GM04503 (cell line): ENCODE measurements at places on chromosomes 4 and X.

DNA sequence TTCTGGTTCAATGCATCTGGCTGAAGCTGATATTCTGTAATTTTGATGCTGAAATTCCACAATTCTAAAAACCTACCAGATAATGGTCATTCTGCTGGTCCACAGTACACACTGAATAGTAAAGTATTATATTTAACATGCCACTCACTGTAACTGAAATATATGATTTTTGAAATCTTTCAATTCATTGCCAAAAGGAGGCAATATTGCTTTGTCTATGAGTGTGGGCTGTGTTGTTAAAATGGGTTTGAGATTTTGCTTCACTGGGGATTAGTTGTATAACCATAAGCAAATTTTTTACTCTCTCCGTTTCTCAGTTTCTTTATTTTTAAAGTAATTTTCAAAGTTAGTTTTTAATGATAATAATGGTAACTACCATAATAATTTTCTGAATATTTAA lies 1404.1 kb upstream of the IGFBP7 start:
- no peak for DNase-seq

- no peak for DNase-seq
Measured at GRCh38 chrX:69148946-69149345, 16.3 kb downstream of the PJA1 start.

- no peak for DNase-seq
Measured at GRCh38 chr4:158316264-158316663, 106.0 kb downstream of the TMEM144 start.

DNA sequence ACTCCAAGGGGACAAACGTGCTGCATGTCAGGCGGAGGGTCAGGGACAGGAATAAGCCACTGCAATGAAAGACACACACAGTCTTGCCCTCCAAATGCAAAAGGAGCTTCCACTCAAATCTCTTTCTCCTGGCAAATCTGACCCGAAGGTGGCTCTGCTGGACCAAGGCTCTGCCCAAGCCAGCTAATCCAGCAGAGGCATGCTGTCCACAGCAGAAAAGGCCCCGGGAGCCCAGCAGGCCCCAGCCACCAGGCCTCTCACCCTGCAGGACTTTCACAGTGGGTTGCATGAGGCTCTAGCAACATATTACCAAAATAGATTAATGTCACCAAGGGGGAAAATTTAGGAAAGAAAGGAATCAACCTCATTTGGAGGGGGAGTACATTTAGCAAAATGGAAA lies 628.6 kb downstream of the BCOR start:
- DNase-seq, result no peak

DNA sequence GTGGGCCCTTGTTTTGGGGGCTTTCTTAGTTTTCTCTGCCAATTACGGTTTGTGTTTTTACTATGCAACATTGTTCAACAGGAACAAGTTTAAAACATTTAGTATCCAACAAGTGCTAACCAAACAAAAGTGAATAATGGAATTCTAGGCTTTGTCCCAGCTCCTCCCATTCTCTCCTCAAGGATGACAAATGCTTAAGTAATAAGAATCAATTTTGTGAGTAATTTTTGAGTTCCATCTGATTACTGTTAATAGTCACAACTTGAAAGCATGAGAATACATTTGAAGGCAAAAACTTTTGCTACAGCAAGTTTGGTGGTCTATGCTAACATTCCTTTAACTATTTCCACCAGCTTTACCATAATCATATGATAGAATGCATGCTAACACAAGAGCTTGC lies 78.1 kb upstream of the HPGD start:
- no peak for DNase-seq

DNA sequence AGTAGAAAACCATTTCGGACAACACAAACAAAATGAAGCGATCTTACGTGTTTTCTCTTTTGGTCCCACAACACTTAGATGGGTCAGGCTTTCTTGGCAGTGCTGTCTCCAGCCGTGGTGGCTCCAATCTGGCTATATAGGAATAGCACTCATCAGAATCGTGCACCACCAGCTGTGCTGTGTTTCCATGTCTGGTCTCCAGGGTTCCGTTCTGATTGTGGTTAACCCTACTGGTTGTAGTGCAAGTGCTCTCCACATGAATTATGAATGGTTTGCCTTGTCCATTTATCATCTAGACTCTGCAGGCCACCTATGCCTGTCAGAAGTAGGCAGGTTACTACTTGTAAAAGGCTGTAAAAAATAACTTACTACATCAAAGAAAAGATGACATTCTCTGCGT lies 536.3 kb downstream of the IQCM start:
- no peak for DNase-seq

DNA sequence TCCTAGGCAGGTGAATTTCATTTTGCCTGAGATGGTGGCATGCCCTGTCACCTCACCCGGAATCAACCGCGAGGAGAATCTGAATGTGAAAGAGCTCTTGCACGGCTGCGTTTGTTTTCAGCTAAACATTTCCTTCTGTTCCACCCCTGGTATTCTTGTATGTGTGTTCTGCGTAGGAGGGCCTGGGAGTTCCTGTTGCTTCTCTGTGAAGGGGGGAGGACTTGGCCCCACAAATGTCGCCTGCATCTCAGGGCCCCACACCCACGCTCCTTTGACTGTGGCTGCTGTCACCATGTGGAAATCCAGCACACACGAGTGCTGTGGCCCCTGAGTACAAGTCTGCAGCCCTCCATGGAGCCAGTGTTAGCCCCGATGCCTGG lies 45.8 kb upstream of the CLCN4 start:
- no peak for DNase-seq

DNA sequence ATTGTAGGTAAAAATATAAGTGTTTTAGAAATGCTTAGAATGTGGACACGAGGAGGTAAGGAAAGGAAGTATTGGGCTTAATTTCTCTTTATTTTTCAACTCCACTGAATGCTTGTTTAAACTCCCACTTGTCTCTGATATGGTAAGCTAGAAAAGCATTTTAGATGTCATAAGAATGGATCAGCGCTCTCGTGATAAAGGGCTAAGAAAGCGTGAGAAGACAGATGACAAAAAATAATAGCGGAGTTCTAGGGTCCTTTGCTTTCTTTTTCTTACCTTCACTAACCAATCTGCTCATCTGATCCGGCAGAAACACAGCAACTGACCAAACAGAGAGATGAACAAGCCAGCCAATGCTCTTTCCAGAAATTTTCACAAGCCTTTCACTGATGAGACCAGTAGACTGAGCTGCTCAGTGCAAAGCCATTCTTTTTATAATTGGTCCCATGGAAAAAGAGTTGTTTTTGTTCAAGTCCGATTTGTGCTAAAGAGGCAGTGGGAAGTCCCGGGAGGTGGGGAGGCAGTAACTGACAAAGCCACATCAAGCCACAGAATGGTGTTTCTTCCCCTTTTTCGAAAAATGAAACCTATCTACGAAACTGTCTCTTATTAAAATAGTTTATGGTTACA lies at the start of gene TASL:
TASL (minus strand) TSS at position 405 of the 630 bp plus-strand sequence. CDS start 17,411 bp downstream, outside the sequence.
- DNase-seq, result no peak

- DNase-seq, result no peak
Measured at GRCh38 chrX:49725923-49726904, 30.4 kb upstream of the PAGE1 start.

DNA sequence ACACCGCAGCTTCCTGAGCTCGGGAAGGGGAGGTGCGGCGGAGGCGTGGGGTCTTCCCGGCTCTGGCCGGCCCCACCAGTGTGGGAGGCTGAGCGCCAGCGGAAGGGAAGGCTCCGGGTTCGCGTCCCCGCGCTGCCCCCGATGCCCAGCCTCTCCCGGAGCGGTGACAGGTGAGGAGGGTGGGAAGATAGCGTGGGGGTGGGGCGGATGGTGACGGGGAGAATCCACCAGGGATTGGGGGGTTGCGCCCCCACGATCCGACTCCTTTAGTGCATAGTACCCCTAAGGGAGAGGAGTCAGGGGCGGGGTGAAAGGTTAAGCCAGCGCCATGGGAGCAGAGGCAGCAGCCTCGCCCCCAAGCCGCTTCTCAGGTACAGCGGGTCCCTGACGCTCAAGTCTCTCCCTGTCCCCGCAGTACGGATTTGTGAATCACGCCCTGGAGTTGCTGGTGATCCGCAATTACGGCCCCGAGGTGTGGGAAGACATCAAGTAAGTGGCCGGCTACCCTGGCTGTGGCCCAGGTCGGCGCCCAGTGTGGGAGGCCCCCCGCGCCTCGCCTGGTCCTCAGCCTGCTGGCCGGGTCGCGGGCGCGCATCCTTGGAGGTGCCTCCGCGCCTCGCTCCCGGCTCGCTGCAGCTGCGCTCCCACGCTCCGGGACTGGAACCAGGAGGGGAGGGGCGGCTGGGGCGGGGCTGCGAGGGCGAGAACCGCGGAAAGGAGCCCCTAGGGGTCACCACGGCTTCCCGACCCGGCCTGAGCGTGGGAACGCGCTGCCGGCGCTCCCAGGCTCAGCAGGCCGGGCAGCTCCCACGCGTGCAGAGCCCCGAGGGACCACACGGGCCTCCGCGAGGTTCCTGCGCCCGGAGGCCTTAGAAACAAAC lies 791 bp downstream of the GUCY1B1 start:
- no peak for DNase-seq

DNA sequence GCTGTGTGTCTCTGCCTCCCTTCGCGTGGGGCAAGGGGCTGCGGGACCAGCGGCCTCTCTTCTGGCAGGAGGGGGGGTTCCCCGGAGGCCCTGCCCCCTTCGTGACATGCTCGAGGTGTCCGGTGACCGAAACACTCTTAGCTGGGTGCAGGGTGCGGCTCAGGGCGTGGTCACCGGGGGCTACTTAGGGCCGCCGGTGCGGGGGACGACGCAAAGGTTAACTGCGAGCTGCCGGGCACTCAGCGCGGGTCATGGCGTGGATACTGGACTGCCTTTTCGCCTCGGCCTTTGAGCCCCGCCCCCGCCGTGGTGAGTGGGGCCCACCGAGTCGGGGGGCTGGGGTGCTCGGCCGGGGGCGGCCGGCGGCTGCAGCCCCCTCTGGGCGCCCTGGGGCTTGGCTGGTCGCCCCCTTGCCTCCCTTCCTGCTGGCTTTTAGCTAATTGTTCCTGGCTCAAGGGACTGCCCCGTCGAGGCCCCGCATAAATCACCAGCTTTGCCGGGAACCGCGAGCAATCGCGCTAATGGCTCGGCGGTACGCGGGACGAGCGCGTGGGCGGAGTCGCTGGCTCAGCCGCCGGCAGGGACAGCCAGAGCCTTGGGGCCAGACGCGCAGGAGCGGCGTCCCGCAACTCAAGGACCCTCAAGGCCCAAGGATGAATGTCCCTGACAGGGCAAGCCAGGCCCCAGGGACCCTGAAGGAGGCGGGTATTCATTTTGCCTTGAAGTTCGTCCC lies at the start of gene ARHGAP36:
ARHGAP36 (plus strand) TSS at position 211 of the 733 bp plus-strand sequence. CDS start 23,320 bp downstream, outside the sequence.
- DNase-seq, result no peak

DNA sequence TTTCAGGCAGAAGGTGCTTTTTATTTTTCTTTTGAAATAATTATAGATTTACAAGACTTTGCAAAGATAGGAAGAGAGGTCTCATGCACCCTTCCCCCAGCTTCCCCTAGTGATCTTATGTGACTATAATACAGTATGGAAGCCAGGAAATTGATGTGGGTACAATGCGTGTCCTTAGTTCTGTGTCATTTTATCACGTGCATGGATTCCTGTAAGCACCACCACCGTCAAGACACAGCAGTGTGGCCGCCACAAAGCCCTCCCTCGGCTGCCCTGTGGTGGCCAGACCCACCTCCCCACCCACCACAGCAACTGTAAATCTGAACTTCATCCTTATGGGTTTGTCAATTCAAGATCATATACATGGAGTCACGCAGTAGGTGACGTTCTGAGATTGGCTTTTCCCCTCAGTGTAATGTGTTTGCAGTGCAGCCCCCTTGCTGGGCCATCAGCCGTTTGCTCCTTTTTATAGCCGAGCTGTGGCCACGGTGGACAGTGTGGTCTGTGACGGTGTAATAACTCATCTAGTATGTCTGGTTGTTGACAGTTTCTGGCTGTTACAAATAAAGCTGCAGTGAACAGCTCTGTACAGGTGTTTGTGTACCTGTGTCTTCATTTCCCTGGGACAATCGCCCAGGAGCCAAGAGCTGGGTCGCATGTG lies 10.9 kb upstream of the HTRA3 start:
- no peak for DNase-seq

- peak; percentile 67 for DNase-seq
Measured at GRCh38 chr4:125735102-125735501, 420.3 kb downstream of the FAT4 start.

DNA sequence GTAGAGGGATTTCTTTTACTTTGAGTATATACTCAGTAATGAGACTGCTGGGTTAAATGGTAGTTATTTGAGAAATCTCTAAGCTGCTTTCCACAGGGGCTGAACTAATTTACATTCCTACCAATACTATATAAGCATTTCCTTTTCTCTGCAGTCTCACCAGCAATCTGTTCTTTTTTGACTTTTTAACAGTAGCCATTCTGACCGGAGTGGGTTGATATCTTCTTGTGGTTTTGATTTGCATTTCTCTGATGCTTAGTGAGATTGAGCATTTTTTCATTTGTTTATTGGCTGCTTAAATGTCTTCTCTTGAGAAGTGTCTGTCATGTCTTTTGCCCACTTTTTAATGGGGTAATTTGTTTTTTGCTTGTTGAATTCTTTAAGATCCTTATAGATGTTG lies 43.3 kb downstream of the SPCS3 start:
- DNase-seq, result no peak

- DNase-seq, result no peak
Measured at GRCh38 chr4:94345266-94345665, 2.6 kb upstream of the HPGDS start.

- DNase-seq, result no peak
Measured at GRCh38 chrX:5397409-5397808, 831.3 kb downstream of the NLGN4X start.

- DNase-seq, result no peak
Measured at GRCh38 chr4:53608649-53609048, 17.4 kb upstream of the LNX1 start.

GRCh38 chr4:58477950-58478349 lies 1367.8 kb upstream of the IGFBP7 start:
- DNase-seq, result no peak

DNA sequence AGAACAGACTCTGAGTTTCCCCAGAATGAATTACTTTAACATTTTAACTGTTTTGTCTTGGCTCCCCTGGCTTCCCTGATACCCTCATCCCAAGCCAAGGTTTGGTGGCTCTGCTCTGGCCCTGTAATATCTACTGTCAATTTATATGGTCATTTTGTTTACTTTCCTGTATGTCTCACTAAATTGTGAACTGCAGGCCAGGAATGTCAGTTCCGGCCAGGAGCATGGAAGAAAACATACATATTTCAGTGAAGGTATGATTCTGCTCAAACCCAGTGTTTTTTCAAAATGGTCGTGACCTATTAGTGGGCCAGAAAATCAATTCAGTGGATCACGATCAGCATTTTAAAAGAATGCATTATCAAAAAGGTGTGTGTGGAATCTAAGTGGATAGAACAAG lies 1.2 kb downstream of the RPGR start:
- DNase-seq, result no peak

DNA sequence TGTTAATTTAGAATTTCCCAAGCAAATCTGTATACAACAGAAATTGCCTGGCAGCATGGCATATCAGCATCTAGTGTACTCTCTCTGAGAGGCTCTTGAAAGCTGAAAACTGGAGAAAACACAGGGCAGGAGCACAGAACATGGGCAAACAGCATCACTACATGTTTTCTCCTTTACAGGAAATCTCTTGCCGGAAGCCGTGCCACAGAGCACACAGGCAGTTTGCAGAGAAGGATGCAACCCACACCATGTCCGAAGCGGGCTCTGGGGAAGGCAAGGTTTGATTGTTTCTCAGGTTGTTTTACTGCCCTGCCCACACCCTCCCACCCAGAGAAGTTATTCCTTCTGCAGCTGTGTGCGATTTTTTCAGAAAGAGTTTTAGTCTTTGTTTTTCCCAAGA lies 41.1 kb upstream of the FAM9C start:
- no peak for DNase-seq
